Right atrium auricular region (tissue), 2 donors: ENCODE measurements at places on chromosomes 16 and 17. TPM values are rescaled to one million over a fixed set of nuclear protein-coding genes. Genes with fewer than 3 reads are reported as not detected.

The ARL4D gene
- 5.5 TPM for total RNA-seq

The CCL1 gene
- total RNA-seq, result not detected

DNA sequence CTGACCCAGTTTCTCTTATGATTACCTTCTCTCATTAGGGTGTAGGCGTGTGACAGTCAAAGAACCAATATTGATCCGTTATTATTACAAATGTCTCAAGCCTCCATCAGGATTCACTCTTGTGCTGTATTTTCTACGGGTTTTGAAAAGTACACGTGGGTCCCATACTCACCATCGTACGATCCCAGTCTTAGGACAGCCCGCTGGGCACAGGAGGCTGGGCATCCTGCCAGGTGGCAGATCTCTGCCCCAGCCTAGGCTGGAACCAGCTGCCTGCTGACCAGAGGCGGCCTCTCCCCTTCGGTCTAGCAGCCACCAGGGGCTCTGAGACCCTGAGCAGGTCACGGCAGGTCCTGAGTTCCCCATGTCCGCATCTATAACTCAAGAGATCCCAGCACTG lies 2.0 kb upstream of the METRNL start:
- no peaks in the 10 kb centered on the region for H3K27me3 ChIP-seq
- peaks cover 29% of the 10 kb centered on the region for H3K4me1 ChIP-seq
- no peak overlapping the region for H3K27ac ChIP-seq
- DNase-seq, result no peak
- no peak overlapping the region for H3K4me3 ChIP-seq
- H3K36me3 ChIP-seq, result no peaks in the 10 kb centered on the region

- no peak for DNase-seq
- no peaks in the 10 kb centered on the region for H3K27me3 ChIP-seq
- H3K4me1 ChIP-seq, result no peaks in the 10 kb centered on the region
- peak overlapping the region; percentile 35 for H3K27ac ChIP-seq
Observed at GRCh38 chr17:57044976-57045867, 39.8 kb upstream of the AKAP1 start.

DNA sequence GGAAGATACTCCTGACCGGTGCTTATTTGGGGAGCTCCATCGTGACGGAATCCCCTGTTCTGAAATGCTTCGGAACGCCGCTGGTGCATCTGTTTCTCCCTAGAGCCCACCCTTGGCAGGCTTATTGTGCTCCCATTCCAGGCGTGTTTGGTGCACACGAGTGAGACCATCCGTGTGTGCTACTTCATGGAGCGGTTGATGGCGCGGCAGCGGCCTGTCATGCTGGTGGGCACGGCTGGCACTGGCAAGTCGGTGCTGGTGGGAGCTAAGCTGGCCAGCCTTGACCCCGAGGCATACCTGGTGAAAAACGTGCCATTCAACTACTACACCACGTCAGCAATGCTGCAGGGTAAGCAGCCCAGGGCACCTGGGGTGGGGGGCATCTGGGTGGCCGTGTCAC lies 170.7 kb downstream of the DNAH9 start:
- no peaks in the 10 kb centered on the region for H3K27me3 ChIP-seq
- no peak for DNase-seq
- H3K4me1 ChIP-seq, result no peaks in the 10 kb centered on the region
- no peak overlapping the region for H3K27ac ChIP-seq
- H3K4me3 ChIP-seq, result no peak overlapping the region

GRCh38 chr17:44272321-44272951 lies 4.5 kb upstream of the SLC4A1 start:
- no peak overlapping the region for H3K4me3 ChIP-seq
- H3K27ac ChIP-seq, result no peak overlapping the region
- H3K4me1 ChIP-seq, result no peaks in the 10 kb centered on the region
- no peak for DNase-seq
- no peaks in the 10 kb centered on the region for H3K36me3 ChIP-seq

- DNase-seq, result no peak
- no peaks in the 10 kb centered on the region for H3K36me3 ChIP-seq
Observed at GRCh38 chr17:64470625-64471024, 21.7 kb downstream of the MILR1 start.

GRCh38 chr17:73396431-73397277 lies 84.9 kb upstream of the CDC42EP4 start:
- H3K27me3 ChIP-seq, result no peaks in the 10 kb centered on the region
- no peak overlapping the region for H3K4me3 ChIP-seq
- DNase-seq, result no peak
- no peaks in the 10 kb centered on the region for H3K36me3 ChIP-seq
- H3K27ac ChIP-seq, result no peak overlapping the region
